ENCODE measurements at places on chromosomes 5 and 9.

DNA sequence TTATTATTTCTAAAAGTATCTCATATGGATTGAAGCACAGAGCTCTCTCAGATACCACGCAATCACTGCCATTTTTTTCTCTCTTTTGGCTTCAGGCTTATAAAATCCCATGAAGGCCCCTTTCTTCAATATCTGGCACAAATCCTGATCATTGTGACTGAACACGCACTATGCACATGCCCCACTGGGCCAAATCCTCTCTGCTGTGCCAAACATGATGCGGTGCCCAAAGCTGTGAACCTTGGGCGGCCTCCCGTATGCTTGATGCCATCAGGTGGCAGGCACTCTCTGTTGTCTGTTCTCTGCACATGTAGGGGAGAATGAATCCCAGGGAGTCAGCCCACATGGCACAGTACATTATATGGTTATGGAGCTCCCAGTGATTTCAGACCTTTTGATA, 375.0 kb upstream of the RGMB start:
- no peak for DNase-seq

GRCh38 chr9:135924628-135925338, 17.4 kb upstream of the CAMSAP1 start:
- DNase-seq: no peak

DNA sequence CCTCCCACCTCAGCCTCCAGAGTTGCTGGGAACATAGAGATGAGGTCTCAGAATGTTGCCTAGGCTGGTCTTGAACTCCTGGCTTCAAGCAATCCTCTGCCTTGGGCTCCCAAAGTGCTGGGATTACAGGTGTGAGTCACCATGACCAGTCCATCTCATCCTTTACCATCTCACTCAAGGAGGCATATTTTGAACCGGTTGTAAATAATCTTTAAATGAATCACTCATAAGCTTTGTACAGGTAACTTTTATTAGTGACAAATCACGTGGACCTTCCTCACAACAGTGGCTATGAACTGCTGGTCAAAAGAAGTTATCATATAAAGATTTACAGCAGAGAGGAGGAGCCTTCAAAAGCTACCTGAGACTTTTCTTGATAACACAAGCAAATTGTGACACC, 70.7 kb downstream of the RFK start:
- no peak for DNase-seq

DNA sequence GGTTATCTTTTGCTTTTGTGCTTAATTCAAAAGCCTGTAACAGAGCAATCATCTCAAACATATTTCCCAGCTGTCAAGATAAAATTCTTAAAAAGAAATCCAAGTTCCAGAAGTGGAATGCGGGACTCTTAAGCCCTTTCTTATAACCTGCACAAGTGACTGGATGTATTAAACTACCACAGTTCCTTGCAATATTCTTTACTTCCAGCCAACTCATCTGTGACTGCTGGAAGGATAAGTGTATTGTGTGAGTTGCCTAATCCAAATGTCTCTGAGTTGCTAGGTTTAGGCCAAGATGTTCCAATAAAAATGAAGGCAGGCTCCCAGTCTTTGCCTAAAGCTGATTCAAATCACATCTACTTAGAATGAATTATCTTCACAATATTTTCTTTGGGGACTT, 159.2 kb upstream of the SLC24A2 start:
- DNase-seq: no peak

DNA sequence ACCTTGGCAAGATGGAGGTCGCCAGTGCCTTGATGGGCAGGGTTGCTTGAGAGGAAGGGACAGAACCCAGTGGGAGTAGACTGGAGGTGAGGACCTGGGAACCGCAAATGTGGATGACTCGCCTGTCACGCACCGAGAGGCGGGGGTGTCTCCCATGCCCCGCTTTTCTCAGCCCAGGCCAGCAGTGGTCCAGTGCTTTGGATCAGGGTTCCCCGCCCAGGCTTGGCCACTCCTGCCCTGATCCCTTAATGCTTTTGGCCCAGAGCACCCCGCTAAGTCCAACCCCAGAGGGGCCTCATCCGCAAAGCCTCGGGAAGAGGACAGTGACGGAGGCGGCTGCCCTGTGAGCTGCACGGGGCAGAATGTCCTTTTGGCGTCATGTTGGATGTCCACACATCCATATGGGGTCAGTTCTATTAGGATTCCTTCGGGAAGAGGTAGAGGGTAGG, 2.4 kb downstream of the MRPS2 start:
- DNase-seq: no peak

DNA sequence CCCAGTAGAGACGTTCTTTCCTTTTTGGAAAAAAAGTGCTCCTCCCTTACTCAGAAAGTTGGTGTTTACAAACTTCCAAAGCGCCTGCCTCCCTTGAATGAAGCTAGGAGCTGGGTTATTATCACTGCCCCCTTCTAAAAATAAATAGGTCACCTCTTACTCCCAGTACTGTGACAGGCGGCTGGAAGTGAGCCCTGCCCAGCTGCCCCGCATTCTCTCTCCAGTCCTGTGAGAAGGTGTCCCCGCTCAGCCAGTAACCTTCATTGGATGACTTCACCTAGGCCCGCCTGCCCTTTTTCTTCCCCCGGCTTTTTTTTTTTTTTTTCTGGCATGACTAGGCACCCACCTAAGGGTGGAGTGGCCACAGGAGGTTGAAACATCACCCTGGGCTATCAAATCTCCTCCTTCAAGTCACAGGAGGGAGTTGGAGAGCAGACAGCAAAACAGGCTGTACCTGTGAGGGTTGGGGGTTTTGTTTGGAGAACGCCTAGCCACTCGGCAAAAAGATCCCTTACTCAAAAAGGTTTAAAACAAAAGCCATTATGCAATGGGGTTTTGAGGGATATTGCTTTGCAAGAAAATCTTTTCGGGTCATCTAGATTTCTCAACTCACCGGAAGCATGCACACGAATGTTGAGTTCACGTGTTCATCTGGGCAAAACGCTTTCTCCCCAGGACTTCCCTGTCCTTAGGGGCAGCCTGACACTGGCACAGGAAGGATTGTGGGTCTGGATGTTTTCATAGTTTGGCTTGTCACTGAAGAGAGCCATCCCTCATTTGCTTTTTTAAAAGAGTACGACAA, 43.3 kb upstream of the ZNF622 start:
- DNase-seq: no peak

DNA sequence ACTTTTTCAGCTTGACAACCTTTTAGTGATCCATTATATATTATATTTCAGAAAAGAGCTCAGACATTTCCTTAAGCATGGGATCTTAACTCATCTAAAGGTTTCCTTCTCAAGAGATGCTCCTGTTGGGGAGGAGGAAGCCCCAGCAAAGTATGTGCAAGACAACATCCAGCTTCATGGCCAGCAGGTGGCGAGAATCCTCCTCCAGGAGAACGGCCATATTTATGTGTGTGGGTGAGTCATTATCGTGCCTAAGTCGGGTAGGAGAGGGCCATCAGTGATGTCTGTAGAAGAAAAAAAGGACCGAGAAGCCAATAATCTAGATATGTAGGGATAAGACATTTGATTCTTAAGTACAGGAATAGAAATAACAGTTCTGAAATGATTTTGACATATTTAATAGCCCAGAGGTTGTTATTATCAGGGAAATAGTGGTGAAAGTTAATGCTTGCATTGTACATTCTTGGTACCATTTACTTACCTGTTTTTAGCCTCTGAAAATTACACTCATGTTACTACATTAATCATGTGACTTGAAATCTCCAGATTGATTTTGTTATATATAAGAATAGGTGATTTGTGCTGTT, 28.2 kb downstream of the MTRR start:
- DNase-seq: peak; percentile 17

DNA sequence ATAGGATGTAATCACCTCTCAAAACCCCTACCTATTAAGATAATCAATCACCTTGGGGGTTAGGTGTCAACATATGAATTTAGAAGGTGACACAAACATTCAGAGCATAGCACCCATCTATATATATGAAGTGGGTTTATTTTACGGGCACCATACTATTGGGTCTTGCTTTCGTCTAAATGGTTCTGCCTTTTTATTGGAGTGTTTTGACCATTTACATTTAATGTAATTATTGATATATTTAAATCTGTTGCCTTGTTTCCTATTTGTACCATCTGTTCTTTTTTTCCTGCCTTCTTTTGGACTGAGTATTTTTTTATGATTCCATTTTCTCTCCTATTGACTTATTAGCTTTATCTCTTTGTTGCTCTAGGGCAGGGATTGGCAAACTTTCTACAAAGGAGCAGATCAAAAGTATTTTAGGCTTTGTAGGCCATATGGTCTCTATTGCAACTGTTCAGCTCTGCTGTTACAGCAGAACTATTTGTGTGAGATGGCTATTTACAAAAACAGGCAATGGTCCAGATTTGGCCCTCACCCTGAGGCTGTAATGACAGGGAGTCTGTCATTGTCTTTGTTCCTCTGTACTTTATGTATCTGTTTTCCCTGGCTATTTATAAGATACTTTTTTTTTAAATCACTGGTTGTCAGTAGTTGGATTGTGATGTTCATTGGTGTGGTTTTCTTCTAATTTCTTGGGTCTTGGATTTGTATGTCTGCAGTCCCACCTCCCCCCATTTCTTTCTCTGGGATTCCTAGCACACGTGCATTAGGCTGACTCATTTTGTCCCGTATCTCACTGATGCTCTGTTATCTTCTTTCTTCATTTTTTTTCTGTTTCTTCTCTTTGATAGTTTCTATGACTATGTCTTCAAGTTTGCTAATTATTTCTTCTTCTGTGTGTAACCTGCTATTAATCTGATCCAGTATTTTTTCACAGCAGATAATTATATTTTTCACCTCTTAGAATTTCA, 127.1 kb downstream of the DAB2IP start:
- no peak for DNase-seq

DNA sequence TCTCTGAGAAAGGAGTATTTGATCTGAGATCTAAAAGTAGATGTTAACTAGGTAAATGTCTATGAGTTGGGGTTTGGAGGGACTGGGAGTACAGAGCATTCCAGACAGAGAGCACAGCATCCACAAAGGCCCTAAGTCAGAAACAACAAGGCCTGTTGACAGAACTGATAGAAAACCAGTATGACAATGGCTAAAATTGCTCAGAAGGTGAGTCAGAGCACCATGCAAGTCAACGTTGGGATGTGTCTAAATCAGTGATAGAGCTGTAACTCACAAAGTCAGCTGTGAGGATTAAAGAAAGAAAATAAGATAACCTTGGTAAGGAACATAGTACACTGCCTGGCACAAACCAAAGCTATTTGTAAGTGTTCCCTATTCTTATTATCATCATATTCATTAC, 124.0 kb downstream of the CETN3 start:
- no peak for DNase-seq

DNA sequence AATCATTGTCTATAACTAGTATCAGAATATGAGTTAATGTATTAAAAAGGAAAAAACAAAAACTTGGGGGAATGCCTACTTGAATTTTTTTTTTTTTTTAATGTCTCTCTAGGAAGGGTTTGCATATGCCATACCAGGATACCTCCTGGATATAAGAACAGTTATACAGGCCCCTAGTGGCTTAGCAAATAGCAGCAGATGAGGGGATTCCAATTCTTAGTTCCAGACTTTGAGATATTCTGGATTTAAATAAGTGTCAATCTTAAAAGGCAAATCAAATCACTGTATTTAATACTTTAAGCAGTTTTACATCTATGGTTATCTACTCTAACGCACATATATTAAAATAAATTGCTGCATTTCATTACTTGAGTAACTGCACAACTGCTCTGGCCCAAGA, 1055.5 kb upstream of the DMAC1 start:
- DNase-seq: peak; percentile 32

GRCh38 chr5:107301999-107302398, 368.7 kb downstream of the EFNA5 start:
- DNase-seq: no peak

GRCh38 chr5:68544648-68545552, 329.3 kb downstream of the PIK3R1 start:
- peak; percentile 83 for DNase-seq

- peak; percentile 41 for DNase-seq
These were observed at the start of gene RMND5B for GRCh38 chr5:178130576-178131445. Gene RMND5B, plus strand, starts transcription at chr5:178131014. Its CDS starts 7,106 bp downstream, at chr5:178138120.

DNA sequence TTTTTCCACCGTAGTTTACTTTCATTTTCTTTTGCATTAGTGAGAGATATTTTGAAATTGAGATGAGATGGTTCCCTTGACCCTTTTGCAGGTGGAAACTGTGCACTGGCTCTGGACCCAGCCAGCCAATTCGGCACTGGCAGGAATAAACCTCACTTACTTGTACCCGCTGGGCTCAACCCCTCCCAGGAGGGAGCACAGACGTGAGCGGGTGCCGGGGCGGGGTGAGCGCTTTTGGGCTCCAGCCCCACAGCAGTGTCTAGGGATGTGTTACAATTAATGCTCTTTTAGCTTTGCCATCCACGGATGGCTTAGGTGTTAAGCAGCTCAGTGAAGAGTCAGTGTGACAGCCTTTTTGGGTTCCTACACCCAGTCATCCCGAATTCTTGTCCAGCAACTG, 766.1 kb upstream of the CHD1 start:
- no peak for DNase-seq

GRCh38 chr5:59683311-59683710, 210.2 kb downstream of the PDE4D start:
- no peak for DNase-seq

DNA sequence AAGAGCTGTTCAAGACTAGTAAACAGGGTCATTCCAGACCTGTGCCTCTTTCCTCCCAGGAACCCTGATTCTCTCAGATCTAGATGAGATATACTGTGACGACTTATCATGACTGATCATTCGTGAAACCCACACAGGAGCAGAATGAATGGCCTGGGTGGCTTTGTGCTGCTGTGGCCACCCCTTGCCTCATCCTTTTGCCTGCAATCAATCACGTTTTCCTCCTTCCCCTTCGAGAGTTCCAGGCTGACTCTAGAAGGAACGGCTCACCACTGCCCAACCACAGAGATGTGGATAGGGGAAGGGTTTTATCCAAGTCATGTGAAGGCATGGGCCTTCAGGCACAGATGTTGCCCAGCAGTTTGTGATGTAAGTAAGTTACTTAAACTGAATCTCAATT, 5.8 kb downstream of the ANXA6 start:
- no peak for DNase-seq

- DNase-seq: no peak
These were observed 35.3 kb upstream of the MAN2A1 start for GRCh38 chr5:109654455-109654854.

- no peak for DNase-seq
These were observed 511.0 kb upstream of the RIOK2 start for GRCh38 chr5:97694091-97694490.

DNA sequence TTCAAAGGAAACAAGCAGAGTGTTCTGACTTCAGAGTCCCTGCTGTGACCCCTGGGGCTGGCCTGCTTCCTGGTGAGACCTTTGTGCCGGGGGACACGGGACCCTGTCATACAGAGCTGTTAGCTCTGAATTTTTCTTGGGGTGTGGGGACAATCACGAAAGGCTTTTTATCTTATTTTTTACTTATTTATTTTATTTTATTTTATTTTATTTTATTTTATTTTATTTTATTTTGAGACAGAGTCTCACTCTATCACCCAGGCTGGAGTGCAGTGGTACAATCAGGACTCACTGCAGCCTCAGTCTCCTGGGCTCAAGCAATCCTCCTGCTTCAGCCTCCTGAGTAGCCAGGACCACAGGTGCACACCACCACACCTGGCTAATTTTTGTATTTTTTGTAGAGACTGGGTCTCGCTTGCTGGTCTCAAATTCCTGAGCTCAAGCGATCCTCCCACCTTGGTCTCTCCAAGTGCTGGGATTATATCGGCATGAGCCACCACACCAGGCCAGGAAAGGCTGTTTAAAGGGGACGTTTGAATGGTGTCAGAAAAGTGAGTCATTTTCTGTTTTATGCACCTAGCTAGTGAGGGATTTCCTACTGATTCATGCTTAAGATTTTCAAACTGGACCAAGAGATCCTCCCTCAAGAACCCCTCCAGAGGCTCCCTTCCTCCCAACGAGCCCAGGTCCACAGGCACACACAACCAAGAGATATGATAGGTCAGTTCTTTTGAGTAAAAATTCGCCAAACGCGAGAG, 75.7 kb downstream of the OLFM1 start:
- DNase-seq: no peak

GRCh38 chr5:9898319-9898718, 268.2 kb upstream of the TAS2R1 start:
- DNase-seq: peak; percentile 67
